ENCODE measurements at places on chromosomes 4 and X.

DNA sequence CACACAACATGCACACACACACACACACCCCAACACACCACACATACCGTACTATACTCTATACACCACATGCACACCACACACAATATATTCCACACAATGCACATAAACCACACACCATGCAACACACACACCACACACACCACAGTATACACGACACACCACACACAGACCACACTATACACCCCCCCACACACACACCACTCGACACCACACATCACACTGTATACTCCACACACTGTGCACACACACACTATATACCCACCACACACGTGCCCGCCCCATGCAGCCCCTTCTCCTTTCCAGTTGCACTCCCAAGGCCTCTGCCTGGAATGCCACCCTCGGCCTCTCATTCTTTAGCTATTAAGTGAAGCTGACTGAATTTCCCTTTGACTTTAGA, 148.2 kb upstream of the NOCT start:
- H3K27me3 ChIP-seq, result no peaks in the 10 kb centered on the region
- H3K27ac ChIP-seq, result no peak overlapping the region
- H3K36me3 ChIP-seq, result no peaks in the 10 kb centered on the region
- H3K4me3 ChIP-seq, result no peak overlapping the region
- no peak for DNase-seq

GRCh38 chr4:23877758-23878229, 12.1 kb downstream of the PPARGC1A start:
- no peaks in the 10 kb centered on the region for H3K27me3 ChIP-seq
- no peaks in the 10 kb centered on the region for H3K36me3 ChIP-seq
- no peak overlapping the region for H3K4me3 ChIP-seq
- H3K4me1 ChIP-seq, result no peaks in the 10 kb centered on the region

- H3K27ac ChIP-seq, result peak overlapping the region; percentile 98
- no peaks in the 10 kb centered on the region for H3K36me3 ChIP-seq
- no peaks in the 10 kb centered on the region for H3K4me1 ChIP-seq
- H3K4me3 ChIP-seq, result peak overlapping the region; percentile 90
- DNase-seq, result peak; percentile 67
These were observed 177.1 kb downstream of the CBR4 start for GRCh38 chr4:168832763-168833575.

DNA sequence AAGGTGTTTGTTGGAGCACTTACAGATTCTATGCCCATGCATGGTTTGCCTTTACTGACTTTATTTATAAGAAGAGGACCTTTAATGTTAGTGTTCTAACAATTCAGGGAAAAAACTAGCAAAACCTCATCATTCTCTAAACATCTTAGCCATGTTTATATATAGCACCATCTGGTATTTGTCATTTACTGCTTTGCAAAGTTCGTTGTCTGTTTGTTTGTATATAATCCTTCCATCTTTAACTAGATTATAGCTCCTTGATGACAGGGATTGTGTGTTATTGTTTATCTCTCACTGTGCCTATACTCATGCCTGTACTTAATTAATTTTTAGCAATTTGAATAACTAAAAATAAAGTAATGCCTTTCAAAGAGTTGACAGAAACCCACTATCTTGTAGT, 170.6 kb upstream of the PACRGL start:
- H3K27me3 ChIP-seq, result no peaks in the 10 kb centered on the region
- no peak overlapping the region for H3K27ac ChIP-seq
- no peaks in the 10 kb centered on the region for H3K36me3 ChIP-seq
- H3K4me1 ChIP-seq, result no peaks in the 10 kb centered on the region
- H3K4me3 ChIP-seq, result no peak overlapping the region

DNA sequence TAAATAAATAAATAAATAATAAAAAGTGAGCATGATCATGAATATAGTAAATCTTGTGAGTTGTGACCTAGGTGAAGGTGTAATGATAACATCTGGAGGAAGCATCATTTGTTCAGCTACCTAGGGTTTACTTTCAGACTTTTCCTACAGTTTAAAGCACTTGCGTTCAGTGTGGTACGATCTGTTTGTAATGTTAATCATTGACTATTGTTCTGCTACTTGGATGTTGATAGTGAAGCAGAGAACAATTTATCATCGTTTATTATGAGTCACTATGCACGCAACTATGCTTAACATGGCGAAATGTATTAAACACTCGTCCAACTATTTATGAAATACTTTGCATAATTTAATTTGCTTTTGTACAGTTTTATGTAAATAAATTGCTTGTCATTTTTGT, 426.2 kb downstream of the PCDH7 start:
- no peak for DNase-seq

DNA sequence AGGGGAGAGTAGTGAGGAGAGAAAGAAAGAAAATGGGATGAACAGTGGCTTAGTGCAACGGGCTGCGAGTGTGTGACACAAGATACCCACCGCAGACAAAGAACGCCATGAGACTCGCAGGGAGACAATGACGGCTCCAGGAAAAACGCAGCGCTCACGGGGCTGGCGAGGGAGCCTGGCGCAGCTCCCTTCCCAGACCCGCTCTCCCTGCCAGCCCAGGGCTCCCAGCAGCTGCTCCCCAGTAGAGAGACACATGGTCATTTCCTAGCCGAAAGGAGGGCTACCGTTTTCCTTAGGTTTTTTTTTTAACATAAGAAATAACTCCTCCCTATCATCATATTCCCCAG, 149.5 kb downstream of the MAML3 start:
- peak overlapping the region; percentile 51 for H3K4me3 ChIP-seq
- H3K27ac ChIP-seq, result peak overlapping the region; percentile 82
- H3K27me3 ChIP-seq, result no peaks in the 10 kb centered on the region

DNA sequence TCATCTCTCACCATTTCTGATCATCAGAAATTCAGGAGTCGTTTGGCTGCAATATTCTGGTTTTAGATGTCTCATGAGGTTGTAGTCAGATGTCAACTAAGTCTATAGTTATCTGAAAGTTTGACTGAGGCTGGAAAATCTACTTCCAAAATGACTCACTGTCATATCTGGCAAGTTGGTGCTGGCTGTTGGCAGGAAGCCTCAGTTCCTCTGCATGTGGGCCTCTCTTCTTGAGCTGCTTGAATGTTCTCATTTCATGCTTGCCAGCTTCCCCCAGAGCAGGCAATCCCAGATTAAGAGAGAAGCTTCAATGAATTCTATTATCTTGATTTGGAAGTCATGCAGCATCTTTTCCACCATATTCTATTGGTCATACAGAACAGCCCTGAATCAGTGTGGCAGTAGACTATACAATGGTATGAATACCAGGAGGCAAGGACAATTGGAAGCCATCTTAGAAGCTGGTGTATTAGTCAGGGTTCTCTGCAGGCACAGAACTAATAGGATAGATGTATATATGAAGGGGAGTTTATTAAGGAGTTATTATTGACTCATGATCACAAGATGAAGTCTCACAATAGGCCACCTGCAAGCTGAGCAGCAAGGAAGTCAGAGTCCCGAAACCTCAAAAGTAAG, 46.8 kb upstream of the ELF2 start:
- H3K4me3 ChIP-seq, result no peak overlapping the region
- no peaks in the 10 kb centered on the region for H3K4me1 ChIP-seq
- no peak overlapping the region for H3K27ac ChIP-seq
- DNase-seq, result no peak

DNA sequence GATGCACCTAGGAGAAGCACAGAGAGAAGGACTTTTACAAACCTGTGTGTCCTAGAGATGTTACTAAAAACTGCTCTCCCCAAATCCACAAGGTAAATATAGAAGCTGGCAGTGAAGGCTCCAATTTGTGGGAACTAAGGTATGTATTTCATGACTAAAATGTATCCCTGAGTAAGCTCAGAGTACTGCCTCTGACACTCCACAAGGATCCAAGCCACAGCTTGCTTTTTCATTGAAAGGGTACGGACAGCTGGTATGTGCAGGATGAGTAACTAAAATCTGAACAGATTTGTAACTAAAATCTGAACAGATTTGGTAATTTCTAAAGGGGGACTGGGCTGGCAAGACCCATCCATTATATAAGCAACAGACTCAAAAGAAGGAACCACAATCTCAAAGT, 187.6 kb downstream of the DCLK2 start:
- no peak overlapping the region for H3K4me3 ChIP-seq
- no peak for DNase-seq
- H3K27ac ChIP-seq, result no peak overlapping the region

DNA sequence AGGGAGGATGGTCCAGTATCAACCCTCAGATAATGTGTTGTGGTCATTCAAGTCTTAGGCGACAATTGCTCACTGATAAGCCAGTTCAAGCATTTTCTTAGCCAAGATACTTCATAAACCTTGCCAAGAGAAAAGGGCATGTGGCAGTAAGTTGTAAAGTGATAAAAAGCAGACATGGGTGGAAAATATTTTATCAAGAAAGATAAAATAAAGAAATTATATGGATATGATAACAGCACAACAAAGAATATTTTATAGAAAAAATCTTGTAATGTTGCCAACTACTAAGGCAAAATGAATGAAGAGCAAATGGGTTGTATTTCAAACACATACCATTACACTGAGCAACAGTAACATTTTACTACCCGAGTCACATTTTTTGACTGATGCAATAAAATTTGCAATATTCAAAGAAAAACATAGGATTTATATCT, 217.4 kb upstream of the PITX2 start:
- H3K27me3 ChIP-seq, result no peaks in the 10 kb centered on the region
- no peaks in the 10 kb centered on the region for H3K36me3 ChIP-seq
- no peak overlapping the region for H3K4me3 ChIP-seq
- H3K4me1 ChIP-seq, result no peaks in the 10 kb centered on the region
- no peak overlapping the region for H3K27ac ChIP-seq
- DNase-seq, result no peak
